NCI-H1417 (cell line): ENCODE measurements at places on chromosomes 16 and 17.

DNA sequence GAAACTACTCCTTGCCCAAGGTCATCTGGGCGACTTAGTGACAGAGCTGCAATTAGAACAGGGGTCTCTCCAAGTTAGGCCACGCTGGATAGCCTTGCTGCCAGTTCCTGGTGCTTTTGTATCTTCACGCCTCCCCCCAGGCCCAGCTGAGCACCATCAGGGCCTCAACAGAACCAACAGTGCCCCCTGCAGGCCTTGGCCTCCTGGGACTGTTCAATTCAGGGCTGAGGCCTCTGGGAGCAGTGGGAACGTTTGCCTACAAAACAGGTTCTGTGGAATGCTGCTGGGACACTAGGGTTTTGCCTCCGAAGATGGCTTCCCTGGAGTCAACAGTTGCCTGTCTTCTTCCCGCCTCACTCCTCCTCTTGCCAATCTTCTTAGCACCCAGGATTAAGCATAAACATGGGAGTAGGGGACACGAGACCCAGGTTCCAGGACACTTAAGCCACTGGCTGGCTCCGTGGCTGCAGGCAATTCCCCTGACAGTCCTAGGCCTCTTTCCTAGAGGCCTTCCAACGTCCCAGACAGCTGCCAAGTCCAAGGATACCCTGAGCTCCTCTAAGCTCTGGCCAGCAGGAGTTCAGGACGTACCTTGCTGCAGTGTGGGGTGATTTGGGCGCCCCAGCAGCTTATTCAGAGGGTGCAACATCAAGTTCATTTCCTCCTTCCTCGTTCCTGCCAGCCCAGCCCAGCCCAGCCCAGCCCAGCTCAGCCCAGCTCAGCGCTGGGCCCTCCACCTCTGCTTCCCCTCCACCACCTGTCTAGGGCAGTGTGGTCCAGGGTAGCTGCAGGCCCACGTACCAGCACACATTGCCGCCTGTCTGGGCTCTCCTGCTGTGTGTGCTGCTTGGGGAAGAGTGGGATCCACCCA, 246.6 kb upstream of the RPL38 start:
- DNase-seq: peak; percentile 71

- DNase-seq: no peak
Measured at GRCh38 chr17:61700252-61700651, 109.2 kb upstream of the NACA2 start.

DNA sequence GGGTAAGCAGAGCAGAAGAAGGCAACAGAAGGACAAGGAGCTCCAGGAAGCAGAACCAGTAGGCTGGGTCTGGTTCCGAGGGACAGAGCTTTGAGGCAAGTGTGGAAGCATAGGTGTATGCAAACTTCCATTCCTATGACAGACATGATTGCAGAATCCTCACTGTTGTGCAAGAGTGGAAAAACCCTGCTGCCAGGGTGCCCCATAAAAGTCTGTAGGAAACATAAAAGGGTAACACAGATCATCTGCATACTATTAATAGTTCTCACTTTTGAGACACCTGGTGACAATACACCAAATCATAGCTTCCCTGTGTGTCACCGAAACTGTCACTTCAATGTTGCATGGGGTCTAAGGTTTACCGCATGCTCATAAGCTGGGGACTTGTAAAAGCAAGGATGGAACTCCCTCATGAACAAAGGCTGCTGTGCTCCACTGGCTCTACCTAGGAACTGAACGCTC, 39.7 kb downstream of the ARHGAP17 start:
- no peak for DNase-seq

DNA sequence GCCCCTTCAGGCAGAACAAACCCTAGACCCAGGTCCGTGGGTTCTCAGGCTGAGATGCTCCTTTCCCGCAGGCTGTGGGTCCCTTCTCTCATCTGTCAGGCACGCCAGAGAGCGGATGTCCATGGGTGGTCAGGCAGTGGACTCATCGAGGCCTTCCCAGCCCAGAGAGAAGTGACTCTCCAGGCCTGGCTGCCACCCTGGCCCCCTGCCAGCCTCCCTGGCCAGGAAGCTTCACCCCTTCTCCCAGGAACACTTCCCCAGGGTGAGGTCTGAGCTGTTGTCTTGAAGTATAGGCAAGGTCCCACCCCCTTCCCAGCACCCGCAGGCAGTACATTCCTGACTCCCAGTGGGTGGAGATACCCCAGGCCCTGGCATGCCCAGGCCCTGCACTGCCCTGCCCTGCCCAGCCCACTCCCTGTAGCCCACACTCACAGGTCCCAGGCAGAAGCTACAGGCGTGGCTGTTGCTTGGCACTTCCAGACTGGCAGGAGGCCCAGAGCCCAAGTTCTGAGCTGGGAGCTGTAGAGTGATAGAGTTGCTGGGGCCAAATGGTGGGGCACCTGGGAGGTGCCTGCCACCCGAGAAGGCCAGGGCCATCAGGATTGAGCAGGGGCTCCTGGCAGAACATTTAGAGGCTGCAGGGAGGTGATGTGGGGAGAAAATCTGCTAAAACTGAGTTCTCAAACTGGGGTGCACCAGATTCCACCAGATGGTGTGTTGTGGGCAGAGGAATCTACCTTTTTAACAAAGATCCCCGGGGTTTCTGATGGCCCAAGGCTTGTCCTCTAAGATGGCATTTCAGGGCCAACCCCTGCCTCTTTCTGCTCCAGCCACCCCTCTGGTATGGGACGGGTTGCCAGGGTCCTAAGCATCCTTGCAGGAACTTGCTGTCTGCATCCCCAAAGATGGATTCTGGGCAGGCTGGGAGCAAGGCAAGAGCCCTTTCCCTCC, 6.7 kb downstream of the ITGA3 start:
- no peak for DNase-seq

DNA sequence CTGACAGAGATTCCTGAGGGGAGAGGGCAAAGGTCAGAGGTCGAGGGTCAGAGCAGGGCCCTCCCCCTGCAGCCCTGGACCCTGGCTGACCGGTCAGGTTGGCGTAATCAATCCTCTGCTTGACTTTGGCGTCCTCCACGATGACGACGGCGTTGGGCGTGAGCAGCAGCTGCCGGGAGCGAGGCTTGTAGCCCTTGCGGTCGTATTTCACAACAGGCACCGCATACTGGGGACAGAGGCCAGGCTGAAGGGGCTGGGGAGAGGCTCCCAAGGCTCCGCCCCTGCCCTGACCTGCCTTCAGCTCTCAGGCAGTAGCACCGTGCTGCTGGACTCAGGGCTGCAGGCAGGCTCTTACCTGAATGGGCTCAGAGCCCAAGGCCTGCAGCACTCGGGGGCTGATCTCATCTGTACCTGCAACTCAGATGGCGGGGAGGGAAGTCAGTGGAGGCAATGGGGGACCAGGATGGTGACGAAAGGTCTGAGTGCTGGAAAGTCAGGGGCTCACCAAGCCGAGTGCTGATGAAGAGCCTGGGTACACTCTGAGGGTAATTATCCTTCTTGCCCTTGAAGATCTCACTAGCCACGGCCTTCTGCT, 12.0 kb upstream of the CRK start:
- DNase-seq: no peak

DNA sequence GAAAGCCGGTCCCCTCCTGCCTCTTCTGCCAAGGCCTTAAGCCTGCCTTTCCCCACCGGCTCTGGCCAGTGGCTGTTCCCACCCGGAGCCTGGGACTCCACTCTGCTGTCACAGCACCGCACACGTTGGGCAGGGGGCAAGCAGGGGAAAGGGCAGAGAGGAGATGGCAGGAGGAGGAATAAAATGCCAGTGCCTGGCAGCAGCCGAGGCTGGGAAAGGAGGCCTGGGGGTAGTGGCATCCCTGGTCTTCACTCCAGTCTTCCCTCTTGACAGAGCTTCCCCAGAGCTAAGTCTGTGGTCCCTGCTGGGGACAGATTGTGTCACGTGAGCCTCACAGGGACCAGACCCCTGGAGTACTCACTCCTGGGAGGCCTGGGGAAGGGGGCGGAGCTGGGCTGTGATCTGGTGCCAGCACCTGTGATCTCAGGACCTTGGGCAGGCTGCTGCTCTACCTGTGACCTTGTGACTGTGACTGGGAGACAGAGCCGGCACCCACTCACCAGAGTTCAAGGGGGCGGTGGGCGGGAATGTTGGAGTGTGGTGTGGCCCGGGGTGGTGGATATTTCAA, 97.2 kb upstream of the GSE1 start:
- DNase-seq: no peak

GRCh38 chr17:48738424-48738802, 9.9 kb upstream of the HOXB13 start:
- no peak for DNase-seq

GRCh38 chr17:50322271-50322670, 23.7 kb upstream of the XYLT2 start:
- no peak for DNase-seq

DNA sequence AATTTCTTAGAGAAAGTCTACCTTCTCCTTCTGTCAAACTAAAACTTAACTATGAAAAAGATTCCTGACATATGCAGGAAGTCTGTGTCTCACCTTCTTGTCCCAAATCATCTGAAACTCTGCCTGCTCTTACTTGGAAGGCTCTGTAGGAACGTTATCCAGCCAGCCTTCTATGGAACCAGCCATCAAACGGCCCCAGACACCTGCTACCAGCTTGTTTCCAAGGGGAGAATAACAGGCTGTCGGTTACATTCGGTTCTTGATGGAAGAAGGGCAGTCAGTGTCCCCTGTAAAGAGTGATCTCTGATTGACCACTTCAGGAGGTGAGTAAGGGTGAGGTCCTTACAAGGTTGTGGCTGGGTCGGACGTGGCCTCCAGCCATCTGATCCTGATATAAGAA, 1.7 kb downstream of the ADAMTS18 start:
- DNase-seq: no peak

DNA sequence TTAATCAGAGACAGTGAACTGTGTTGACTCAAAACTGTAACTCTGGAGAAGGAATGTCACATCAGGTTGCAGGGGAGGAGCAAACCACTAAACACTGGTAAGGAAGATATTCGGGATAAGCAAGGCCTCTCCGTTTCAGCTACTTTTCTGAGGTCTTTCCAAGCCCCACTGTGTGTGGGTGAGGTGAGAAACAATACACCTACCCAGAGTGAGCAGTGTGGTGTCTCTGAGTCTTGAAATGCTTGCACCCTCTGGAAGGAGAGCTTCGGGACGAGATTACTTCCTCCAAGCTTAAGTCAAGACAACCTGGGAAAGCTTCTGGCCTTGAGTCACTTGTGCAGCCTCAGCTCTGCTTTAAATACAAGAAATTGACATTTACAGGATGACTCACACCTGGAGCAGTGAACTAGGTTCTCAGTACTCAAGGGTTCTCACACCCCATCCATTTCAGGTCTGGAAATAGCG, 2.5 kb upstream of the MAP3K14 start:
- no peak for DNase-seq

GRCh38 chr17:29567554-29568330, 759 bp upstream of the TP53I13 start:
- DNase-seq: peak; percentile 73

DNA sequence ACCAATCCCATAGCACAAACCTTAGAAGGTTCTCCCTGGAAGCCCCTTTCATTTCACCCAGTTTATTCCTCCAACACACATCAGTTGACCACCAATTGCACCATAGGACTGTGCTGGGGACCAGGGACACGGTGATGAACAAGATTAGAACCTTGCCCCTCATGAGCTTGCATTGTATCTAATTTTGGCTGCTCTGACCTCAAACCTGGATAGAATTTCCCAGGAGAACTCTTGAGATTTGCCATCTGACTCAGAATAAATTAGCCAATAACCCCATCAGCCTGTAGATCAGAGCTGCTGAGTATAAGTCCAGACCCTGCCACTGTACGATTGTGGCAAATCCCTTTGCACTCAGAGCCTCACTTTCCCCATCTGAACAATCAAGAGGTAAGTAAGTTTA, 52.1 kb downstream of the CDH11 start:
- DNase-seq: no peak

DNA sequence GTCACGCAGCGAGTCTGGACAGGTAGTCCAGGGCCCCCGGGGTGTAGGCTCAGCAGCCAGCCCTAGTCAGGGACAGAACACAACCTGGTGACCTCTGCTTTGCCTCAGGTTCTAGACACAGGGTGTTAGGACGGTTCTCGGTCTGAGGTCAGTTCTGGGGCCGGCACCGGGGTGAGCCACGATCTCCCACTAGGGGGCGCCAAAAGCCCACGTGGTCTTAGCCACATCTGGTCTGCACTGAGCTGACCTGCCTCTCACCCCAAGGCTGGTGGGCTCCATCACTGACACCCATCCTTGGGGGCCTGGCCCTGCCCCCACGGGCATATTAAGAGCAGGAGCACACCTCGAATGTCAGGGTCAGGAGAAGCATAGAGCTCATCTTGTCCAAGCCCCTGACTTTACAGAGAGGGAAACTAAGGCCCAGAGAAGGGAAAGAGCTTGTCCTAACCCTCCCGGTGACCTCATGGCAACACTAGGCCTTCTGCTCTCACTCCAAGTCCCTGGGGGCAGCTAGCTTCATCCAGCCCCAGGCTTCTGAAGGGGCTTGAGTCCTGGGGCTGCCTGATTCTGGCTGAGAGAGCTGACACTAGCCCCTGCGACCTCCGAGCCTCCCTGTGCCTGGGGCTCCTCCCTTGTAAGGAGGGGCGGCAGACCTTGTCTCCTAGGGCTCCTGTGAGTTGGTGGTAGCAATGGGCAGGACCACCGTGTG, 9.0 kb downstream of the SLC5A10 start:
- peak; percentile 64 for DNase-seq

- no peak for DNase-seq
Measured at GRCh38 chr17:5901731-5902130, 168.4 kb upstream of the WSCD1 start.

- peak; percentile 93 for DNase-seq
Measured at GRCh38 chr17:44899074-44899782, at the start of gene EFTUD2. EFTUD2 (minus strand) TSS chr17:44899445; CDS start chr17:44894521, 4,924 bp downstream.

- no peak for DNase-seq
Measured at GRCh38 chr17:49518346-49519078, 23.4 kb downstream of the NGFR start.

DNA sequence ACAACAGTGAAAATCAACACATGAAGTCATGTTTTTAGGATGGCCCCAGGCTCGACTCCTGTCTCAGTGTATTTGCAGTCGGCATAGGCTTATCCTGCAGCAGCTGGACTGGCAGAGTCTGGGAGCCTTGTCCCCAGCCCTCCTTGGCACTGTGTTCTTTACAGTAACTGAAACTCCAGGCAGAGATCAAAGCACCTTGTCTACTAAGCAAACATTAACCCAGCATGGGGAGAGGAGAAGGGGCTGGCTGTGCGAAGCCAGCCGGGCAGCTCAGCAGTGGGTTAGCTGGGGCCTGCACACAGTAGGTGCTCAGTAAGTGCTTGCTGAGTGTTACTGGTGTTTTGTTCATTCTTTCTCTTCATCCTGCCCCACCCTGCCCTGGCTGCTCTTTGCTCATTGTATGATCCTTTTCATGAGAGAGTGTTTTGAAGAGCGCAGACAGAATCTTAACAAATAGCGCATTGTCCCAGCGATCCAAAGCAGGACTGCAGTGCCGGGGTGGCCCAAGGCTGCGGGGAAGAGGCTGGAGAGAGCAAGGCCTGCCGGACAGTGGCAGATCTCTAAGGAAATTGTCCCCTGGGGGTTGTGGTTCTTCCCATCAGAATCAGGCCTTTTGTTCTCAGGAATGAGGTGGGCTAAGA, 23.5 kb upstream of the ITGB4 start:
- no peak for DNase-seq

DNA sequence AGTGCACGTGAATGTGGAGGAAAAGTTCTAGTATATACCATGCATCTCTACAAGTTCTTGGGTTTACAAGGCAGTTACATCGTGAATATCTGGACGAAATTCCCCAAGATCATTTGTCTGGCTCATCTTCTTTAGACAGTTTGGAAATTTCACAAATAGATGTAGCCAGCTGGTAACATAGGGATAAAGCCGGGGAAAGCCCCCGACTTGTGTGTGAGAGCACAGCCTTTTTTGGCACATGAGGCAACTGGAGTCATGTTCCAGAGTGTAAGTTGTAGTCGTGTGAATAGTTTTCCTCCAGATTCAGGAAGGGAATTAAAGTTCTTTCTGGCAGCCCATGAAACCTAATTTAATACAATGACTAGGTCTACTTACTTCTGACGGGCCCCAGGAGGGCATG, 62.3 kb downstream of the MARCHF10 start:
- no peak for DNase-seq
